ENCODE measurements at places on chromosomes 3 and 15. TPM values are rescaled to one million over a fixed set of nuclear protein-coding genes. Genes with fewer than 3 reads are reported as not detected.

SLC22A14 gene
- total RNA-seq = not detected

ROBO1 gene
- total RNA-seq = 13.2 TPM

ACSBG1 gene
- total RNA-seq = 0.21 TPM

CASR gene
- not detected for total RNA-seq

TRAIP gene
- 12.6 TPM for total RNA-seq

SERPINI2 gene
- not detected for total RNA-seq

ALDH1A3 gene
- 31.2 TPM for total RNA-seq

TRH gene
- not detected for total RNA-seq

C3orf70 gene
- not detected for total RNA-seq

BFSP2 gene
- total RNA-seq = not detected

Data from A549 treated with CpdA at 1 μM for 4 hours (cell line).